Kidney epithelial cell (primary cell): ENCODE measurements at places on chromosomes 3 and 15. TPM values are rescaled to one million over a fixed set of nuclear protein-coding genes. Genes with fewer than 3 reads are reported as not detected.

Gene SH3BP5
- total RNA-seq, result 9.0 and 9.3 TPM in 2 replicates

Gene CDV3
- 207 and 244 TPM in 2 replicates for total RNA-seq

DNA sequence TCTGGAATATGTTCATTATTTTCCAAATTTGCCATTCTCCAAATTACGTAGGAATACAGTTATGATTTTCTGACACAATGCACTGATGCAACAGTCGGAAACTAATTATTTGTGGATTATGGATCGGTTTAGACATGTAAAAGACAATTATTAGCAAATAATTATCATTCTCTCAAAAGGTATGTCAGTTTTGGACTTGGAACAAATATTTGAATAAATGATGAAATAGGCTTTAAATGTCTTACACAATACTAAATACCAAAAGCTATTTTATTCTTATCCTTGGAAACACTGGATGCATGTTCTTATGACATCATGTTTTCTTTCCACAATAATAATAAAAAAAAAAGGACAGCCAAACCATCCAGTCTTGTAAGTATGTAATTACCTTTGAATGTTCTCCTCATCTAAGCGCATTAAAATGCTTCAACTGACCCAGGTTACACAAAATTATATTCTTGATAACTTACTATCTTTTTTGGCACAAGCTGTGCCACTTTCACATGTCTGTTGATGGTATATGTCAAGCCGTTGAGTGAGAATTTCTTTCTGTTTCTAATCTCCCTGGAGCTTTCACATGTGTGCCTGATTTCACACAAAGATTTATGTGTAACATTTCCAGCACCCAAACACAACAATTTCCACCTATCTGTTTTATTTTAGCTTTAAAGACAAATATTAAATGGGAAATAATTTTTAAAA, 238.5 kb upstream of the ZNF385D start:
- no peak for DNase-seq

DNA sequence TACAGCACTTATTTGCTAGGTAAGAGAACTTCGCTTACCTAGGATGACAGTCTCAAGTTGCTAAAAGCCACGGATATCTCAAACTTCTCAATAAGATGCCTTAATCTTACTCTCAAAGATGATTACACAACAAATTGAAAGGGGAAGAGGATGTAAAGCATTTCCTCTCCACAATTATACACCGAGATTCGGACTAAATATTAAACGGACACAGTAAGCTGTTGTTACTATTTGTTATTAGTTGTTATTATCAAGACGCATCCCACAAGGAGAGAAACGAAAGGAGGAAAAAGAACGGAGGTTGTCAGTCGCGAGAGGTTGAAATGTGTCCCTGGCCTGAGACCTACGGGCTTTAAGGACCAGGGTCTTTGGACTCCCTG, 660 bp downstream of the ZNF106 start:
- no peak for DNase-seq

Gene CPLX3
- total RNA-seq, result not detected in 2 replicates

- no peak for DNase-seq
These were observed 407.3 kb upstream of the PPP2R3A start for GRCh38 chr3:135558150-135558783.
